ENCODE measurements at places on chromosomes 2 and 18. TPM values are rescaled to one million over a fixed set of nuclear protein-coding genes. Genes with fewer than 3 reads are reported as not detected.

DNA sequence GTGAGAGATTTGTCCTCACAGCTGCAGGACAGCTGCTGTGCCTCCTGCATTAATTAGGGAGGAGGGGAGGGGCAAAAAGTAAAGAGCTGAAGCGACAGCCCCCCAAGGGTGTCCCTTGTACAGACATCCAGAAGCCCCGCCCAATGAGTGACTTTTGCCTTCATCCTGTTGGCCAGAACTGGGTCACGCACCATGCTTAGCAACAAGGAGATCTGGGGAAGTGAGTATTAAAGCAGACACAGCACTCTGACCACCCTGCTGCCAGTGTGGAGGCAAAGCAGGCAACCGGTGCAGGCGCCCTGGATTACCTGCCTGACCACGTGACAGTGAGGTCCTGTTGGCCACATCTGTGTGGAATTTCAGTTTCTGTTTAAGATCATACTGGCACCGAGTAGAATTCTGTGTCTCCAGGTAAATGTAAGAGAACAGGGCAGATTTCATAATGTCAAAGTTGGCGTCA, 21.5 kb upstream of the BIN1 start:
- H3K27me3 ChIP-seq, result no peaks in the 10 kb centered on the region
- no peaks in the 10 kb centered on the region for H3K36me3 ChIP-seq
- H3K4me1 ChIP-seq, result peaks cover 11% of the 10 kb centered on the region
- peak; percentile 83 for DNase-seq

DNA sequence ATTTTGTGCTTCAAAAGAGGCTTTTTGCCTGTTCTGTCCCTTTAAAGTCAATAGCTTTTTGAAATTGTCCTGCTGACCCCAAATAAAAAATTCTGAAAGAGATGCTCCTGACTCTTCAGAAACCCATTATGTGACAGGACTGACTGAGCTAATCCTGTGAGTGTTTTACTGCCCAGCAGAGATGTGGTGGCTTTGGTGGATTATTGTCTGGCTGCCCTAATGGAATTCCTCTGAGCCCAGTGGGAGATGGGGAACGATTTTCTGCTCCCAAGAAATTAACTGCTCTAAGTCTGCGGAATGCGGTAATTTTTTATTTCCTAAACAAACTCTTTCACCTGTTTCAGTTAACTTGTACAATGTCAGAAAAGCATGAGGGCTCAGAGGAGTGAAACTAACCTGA, 258.2 kb downstream of the IKZF2 start:
- no peak for DNase-seq
- no peak overlapping the region for H3K27ac ChIP-seq
- H3K36me3 ChIP-seq, result no peaks in the 10 kb centered on the region
- H3K4me1 ChIP-seq, result no peaks in the 10 kb centered on the region
- H3K27me3 ChIP-seq, result no peaks in the 10 kb centered on the region
- no peak overlapping the region for H3K4me3 ChIP-seq

DNA sequence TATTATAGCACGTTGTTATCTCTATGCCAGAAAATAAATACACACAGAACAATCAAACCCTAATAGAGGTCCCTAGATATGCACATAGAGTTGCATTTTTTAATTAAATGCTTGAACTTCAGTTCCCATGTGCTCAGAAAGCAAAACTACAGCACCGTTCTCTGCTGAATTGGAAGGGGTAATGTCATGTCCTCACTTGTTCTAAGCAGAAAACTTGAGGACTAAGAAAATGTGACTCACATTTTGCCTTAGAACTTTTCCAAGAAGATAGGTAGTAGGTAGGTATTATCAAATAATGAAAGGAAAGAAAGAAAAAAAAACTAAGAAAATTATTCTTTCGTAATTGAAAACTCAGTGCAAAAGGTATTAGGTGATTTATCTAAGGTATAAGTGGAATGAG, 607.3 kb downstream of the ERBB4 start:
- no peak overlapping the region for H3K27ac ChIP-seq
- H3K27me3 ChIP-seq, result no peaks in the 10 kb centered on the region
- H3K36me3 ChIP-seq, result no peaks in the 10 kb centered on the region
- DNase-seq, result no peak
- H3K4me1 ChIP-seq, result no peaks in the 10 kb centered on the region

ALPI gene
- total RNA-seq, result not detected

PLGLB2 gene
- 3.2 TPM for total RNA-seq

ACVR1C gene
- total RNA-seq, result 0.37 TPM
